ENCODE measurements at places on chromosomes 1 and 21.

GRCh38 chr1:204623365-204623893 lies 62.1 kb downstream of the LRRN2 start:
- DNase-seq, result no peak

DNA sequence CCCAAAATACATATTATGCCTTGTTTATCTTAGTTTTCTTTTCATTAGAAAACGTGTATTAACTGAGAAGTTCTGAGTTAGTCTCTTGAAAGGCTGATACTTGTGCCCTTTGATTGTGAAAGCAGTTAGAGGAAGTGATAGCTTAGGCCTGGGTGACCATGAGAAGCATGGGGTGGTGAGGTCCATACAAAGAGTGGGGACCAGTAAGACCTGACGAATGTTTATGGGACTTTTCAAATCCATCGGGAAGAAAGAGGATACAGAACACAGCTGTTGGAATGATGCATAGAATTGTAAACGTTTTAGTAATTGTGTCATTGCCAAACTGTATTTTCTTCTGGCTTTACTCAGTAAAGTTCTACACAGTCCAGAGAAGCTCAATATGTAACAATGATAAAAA lies 259.8 kb downstream of the LMO4 start:
- DNase-seq, result no peak

- DNase-seq, result peak; percentile 32
These were observed 27.4 kb downstream of the HIVEP3 start for GRCh38 chr1:41891199-41891896.

DNA sequence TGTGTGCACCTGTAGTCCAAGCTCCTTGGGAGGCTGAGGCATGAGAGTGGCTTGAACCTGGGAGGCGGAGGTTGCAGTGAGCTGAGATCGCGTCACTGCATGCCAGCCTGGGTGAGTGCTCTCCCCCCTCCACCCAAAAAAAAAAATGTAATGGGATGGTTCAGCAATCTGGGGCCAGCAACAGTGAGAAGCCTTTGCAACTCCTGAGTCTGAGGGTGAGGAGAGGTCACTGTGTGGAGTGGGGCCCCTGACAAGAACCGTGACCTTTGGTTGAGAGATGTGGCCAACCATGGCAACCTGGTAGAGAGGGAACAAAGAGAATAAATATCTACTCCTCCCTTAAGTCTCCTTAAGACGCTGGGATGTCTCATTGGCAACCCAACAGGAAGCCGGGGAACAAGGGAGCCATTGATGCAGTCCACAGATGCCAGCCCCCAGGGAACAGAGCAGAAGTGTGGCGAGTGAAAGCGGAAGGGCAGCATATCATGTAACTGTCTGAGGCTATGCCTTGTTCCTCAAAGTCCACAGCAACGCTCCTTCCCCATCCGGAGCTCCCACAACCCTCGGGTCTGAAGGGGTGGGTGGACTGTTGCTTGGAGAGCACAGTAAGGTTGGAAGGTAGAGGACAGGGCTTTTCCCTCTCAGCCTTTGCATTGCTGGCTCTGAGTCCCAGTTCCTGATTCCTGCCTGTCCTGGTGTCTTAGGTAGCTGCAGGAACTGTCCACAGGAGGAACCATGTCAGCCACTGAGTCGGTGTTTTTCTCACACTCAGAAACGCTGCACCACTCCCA lies 8.3 kb downstream of the TRNP1 start:
- DNase-seq, result no peak

- DNase-seq, result no peak
These were observed 203.9 kb downstream of the HIVEP3 start for GRCh38 chr1:41714638-41715389.

GRCh38 chr1:244536316-244536715 lies 75.2 kb downstream of the CATSPERE start:
- no peak for DNase-seq

DNA sequence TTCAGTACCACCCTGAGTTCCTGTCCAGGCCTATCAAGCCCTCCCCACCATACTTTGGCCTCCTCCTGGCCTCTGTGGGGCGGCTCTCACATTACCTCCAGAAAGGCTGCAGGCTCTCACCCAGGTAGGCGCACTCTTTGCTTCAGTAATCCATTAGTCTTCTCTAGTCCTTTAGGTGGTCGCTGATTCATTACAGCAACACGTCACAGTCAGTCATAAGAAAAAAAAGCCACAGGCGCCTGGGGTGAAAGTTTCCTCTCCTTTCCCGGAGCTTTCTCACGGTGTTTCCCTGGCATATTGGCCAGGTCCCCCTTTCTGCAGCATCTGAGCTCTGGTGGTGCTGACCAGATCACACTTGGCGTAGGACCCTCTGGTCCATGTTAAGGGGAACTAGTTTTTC lies 12.1 kb downstream of the SLFNL1 start:
- no peak for DNase-seq

- DNase-seq, result no peak
These were observed 83.9 kb upstream of the EDEM3 start for GRCh38 chr1:184838504-184838951.

GRCh38 chr1:19465123-19465522 lies 20.2 kb downstream of the CAPZB start:
- no peak for DNase-seq

DNA sequence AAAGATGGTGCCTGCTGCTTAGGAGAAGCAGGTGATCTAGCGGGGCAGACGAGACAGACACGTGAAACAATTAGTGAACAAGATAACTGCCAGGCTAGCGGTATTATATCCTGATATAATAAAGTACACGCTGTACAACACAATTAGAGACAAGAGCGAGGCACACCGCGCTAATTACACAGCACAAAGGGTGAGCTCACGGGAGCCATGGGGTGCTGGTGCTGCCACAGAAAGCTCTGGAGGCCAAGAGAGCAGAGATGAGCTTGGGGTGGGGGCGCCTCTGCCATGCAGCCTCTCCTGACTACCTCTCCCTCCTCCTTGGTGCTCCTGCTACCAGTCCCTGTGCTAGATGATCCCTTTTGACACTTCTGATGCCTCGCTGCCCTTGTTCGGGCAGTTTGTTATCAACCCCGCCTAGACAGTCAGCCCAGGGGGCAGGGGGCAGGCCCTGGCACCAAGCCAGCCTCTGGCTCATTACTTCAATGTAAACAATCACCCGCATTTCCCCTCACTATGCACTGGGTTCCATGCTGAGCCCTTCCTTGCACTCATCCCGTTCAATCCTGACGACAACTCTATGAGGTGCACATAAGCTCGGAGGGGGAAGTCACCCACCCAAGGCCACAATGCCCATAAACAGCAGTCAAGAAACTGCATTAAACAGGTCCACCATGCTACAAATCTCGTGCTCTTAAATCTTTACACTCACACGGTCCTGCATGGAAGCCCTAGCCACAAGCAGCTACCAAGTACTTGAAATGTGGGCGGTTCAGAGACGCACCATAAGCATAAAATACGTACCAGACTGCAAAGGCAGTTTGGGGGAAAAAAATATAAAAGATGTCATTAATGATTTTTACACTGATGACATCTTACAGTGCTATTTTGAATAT lies 103.0 kb downstream of the SSBP3 start:
- DNase-seq, result no peak

DNA sequence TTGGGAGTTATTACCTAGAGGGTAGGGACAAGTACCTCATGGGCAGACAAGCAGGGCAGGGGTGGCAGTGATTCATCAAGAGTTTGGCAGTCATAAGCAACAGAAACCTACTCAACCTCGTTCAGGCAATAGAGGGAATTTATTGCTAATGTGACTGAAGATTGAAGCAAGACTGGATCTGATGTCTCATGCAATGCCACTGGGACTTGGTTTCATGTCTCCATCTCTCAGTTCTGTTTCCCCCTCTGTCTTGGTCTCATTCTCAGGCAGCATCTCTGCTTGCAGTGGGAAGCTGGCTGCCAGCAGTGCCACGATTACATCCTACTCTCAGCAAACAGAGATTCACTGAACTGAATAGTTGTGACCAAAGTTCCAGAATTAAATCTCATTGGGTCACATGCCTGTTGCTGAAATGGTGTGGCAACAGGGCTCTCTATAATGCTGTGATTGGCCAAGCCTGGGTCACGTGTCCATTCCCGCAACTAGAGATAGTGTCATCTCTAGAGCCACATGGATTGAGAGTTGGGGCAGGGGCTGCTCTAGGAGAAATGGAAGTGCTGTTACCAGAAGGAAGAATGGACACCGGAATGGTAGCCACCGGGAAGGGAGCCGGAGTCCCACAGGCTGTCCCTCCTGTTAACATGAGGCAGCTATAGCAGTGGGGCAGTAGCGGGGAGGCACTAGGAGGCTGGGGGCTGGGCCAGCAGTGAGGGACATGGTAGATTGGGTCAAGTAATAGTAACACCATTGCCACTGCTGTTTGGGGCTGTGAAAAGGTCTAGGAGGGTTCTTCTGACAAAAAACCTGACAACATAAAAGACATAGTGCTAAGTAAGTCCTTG lies 3.9 kb upstream of the CDC42 start:
- no peak for DNase-seq

- no peak for DNase-seq
These were observed 17.3 kb upstream of the ACADM start for GRCh38 chr1:75707191-75707590.
